ENCODE measurements at places on chromosomes 13 and 19.

GRCh38 chr13:42394711-42395085 is 122.7 kb downstream of the AKAP11 start:
- DNase-seq = no peak

GRCh38 chr19:44476559-44477408 is 23.5 kb downstream of the ZNF180 start:
- DNase-seq = no peak

GRCh38 chr19:54324071-54324470 is 11.1 kb upstream of the LILRA5 start:
- no peak for DNase-seq

DNA sequence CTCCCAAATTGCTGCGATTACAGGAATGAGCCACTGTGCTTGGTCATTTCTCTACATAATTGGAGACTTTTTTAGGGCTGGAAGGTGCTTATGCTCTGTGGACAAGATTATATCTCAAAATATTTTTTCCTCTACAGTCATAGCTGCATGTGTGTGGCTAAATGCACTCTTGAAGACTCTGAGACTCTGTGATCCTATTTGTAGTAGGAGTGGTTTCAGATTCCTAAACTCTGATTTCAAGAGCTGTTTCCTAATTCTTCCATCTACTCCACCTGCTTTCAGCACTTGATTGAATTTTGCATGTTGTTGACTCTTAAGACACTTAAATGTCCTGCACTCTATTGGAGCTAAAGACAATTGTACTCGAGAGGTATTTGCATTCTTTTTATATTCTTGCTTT is 78.0 kb downstream of the KLF5 start:
- no peak for DNase-seq

DNA sequence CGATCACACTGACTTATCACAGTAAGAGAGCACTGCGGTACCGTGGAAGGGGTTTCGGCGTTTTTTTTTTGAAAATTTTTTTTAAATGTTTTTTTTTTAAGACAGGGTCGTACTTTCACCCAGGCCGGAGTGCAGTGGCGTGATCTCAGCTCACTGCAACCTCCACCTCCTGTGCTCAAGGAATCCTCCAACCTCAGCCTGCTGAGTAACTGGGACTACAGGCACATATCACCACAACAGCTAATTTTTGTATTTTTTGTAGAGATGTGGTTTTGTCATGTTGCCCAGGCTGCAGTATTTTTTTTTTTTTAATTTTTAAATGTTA is 19.0 kb downstream of the LTBP4 start:
- no peak for DNase-seq

- DNase-seq = peak; percentile 20
Observed at GRCh38 chr13:27839809-27840467, 47.7 kb downstream of the GSX1 start.

DNA sequence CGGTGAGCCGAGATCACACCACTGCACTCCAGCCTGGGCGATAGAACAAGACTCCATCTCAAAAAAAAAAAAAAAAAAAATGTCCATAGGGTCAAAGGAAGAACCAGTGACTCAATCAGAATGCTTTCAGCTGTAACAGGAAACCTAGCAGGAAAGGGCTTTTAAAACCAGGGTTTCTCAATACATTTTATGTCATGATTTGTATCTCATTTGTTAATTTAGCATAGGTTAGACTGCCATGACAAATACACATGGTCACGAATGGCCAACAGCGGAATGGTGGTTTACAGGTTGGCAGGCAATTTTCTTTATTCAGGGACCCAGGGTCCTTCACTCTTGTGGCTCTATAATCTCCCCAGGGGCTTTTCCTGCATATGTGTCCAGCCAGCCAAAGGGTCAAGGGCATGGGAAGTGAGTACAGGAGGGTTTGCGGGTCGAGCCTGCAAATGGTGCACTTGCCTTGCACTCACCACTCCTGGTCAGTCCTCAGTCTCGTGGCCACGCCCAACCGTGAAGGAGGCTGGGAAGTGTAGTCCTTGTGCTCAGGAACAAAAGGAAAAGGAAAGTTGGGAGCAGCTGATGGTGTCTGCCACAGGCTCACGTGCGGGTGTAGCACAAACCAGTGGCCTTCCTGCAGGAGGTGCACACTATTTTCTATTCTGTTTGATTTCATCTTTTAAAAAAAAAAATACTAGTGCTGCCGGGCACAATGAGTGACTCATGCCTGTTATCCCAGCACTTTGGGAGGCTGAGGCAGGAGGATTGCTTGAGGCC is 14.8 kb downstream of the DHX34 start:
- DNase-seq = no peak

DNA sequence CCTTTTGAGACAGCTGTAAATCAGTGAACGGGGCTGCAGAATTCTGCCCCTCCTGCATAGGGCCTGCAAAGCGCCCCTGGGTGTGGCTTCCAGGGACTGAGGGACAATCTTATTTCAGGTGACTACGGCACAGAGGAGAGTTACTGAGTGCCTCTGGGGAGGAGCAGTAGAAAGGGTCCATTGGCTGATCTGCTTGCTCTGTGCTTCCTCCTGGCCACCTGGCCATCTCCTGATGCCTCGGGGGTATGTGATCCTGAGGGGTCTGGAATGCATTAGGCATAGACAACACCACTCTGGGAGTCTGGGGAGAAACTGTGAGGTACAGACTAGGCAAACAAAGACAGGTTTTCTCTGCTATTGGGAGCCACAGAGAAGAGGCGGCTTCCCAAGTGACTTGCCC is 2.8 kb downstream of the KCTD15 start:
- no peak for DNase-seq

DNA sequence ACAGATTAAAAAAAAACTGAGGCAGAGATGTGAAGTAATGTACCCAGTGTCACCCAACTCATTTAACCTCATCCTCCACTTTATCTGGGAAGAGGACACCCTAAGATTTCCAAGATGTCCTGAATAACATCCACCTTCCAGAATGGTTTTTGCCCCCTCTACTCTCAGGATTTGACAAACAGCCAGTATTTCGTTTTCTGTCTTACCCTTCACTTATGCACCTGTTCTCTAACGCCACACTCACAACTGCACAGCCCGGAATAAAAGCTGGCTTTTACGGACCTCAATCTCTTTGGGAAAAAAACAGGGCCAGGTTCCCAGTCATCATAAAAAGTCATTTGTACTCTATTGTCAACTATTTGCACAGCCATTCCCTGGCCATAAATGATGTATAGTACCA is 21.2 kb upstream of the CEACAM6 start:
- no peak for DNase-seq

GRCh38 chr19:42440357-42441048 is 2.2 kb downstream of the CXCL17 start:
- DNase-seq = peak; percentile 12

DNA sequence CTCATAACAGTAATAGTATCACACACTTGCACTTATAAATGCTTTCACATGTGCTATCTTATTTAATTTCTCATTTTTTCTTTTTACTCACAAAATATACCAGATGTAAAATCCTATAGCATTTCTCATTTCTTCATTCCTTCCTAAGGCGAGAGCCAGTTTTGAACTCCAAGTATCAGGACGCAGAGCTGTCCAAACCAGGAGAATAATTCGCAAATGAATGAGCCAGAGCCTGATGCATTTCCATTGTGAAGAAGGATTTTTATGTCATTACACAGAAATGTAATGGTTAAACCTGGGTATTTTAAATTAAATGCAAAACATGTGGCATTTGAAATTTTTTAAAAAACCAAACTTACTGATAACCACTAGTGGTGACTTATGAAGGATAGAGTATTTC is 244.3 kb downstream of the RGCC start:
- DNase-seq = no peak

DNA sequence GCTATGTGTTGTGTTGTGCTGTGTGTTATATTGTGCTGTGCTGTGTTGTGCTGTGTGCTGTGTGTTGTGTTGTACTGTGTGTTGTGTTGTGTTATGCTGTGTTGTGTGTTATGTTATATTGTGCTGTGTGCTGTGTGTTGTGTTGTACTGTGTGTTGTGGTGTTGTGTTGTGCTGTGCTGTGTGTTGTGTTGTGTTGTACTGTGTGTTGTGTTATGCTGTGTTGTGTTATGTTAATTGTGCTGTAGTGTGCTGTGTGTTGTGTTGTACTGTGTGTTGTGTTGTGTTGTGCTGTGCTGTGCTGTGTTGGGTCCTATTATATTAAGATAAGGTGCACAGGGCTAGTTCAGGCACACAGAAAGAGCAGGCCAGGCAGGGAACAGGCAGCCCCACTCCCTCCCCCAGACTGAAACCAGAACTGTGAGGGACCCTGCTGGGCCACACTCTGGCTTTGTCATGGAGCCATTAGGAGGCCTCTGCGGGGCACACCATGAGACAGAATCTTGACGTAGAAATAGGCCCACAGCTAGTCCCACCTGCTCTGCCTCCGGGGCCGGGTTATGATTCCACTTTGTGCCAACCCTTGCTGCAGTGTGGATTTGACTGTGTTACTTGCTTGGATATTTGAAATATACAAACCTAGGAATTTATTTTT is 12.1 kb downstream of the SOX1 start:
- DNase-seq = no peak

DNA sequence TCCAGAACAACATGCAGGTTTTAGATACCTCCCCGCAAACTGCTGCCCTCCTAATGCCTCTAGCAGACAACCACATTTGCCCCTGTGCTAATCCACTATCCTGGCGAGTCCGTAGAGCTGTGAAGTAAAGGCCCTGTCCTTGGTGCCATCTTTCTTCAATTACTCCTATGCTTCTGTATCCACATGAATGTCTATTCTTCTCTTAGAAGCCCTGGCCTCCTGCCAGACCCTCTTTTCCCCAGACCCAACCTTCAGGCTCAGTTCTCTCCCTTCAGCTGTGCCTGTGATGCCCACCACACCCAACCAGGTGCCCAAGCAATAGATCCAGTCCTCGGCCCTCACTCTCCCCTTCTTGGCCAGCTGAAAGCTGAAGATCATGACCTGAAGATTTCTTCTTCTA is 31.1 kb upstream of the ZNF599 start:
- no peak for DNase-seq

GRCh38 chr13:40480012-40480914 is 186.2 kb downstream of the FOXO1 start:
- DNase-seq = no peak

GRCh38 chr13:50285283-50285682 is 270.0 kb downstream of the KCNRG start:
- DNase-seq = no peak

GRCh38 chr19:13896227-13896626 is 9.7 kb downstream of the BRME1 start:
- no peak for DNase-seq

- DNase-seq = no peak
Observed at GRCh38 chr19:18675779-18676178, 7.7 kb upstream of the CRTC1 start.

- no peak for DNase-seq
Observed at GRCh38 chr19:35787227-35787799, 11.9 kb downstream of the ARHGAP33 start.

GRCh38 chr19:37989855-37990254 is 82.8 kb downstream of the SIPA1L3 start:
- no peak for DNase-seq

- no peak for DNase-seq
Observed at GRCh38 chr13:77510156-77510555, 25.4 kb upstream of the SCEL start.

GRCh38 chr19:17333611-17334413 is 843 bp downstream of the ANO8 start:
- peak; percentile 77 for DNase-seq

DNA sequence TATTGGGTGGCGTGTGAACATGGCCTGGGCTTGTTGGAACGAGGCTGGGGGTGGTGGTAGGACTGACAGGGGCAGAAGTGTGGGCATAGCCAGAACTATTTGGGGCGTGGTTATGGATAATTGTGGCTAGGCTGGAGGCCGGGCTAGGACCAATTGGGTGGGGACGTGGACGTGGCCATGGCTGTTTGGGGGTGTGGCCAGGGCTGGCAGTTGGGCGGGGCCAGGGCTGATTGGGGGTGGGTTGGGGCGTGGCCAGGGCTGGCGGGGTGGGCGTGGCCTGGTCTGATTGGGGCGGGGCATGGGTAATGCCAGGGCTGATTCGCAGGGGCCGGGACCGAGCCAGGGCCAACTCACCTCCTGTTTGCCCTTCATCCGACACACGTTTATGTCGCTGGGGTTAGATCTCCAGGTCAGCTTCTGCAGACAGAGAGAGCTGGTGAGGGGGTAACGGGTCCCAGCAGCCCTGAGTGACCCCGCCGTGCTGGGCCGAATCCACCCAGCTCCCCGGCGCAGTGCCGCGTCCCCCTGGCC is 2.8 kb downstream of the SEMA6B start:
- DNase-seq = no peak

DNA sequence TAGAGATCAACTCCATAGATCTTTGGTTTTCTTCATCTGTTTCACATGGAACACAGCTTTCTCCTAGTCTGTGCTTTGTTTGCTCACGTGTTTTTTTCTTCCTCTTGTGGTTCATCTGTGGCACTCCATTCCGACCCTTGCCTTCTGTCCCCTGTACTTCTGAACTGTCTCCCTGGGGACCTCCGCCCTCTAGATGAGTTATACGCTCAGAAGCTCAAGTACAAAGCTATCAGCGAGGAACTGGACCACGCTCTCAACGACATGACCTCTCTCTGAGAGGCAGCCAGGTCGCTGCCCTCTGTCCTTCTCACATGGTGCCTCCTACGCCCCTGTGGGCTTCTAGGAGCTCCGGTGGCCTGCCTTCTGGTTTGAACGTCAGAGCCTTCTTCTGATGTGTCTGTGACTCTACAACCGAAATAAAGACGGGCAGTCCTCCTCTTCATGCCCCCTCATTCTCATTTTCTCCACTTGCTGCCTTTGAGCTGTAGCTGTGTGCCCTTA is 16.6 kb upstream of the RAB8A start:
- no peak for DNase-seq
